ENCODE measurements at places on chromosomes 3 and 15.

- no peak for DNase-seq
These were observed 124.3 kb downstream of the TIGIT start for GRCh38 chr3:114418107-114418506.

DNA sequence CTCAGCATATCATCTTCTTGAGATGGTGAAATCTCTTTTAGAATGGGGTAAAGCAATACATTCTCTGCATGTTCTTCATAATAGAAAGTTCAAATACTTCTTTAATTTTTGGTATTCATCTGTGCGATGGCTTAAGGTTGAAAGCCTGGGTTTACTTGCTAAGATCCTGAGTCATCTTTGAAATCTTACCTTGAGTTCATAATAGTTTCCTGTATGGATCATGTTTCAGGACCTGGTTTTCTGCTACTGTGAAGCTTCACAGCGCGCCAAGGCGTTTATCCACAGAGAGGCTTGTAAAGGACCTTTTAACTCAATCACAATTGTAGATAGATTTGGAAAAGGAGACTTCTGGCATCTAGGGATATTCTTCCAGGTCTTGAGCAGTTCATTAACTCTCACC lies 39.0 kb downstream of the MED12L start:
- no peak for DNase-seq

DNA sequence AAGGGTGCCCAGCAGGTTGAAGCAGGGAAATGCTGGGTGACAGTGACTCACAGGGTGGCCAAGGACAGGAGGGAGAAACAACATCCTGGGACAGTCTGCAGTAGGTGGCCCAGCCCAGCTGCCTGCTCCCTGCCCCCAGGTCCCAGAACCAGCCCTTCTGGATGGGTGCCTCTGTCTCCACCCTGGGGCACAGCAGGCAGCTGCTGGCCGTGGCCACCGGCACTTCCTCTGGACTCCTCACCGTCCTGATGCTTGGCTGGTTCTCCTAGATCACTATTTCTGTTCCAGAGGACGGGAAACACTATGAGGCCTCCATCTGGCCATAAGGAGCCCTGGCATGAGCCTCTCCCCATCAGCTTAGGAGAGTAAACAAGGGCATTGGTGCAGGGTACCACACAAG lies 258.9 kb downstream of the XXYLT1 start:
- no peak for DNase-seq

DNA sequence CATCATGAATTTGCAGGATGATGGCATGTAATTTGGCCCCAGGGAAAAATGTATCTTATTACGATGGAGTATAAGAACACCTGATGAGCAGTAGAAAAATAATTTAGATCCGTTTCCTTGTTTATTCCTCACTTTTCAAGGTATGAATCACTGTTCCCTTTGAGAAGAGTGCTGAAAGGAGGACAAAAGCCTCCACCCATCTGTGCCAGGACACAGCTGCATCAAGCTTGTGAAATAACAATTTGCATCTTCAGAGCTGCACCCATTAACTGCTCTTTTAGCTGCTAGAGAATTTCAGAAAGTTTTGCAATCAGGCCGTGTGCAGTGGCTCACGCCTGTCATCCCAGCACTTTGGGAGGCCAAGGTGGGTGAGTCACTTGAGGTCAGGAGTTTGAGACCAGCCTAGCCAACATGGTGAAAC lies 9.6 kb downstream of the CLDND1 start:
- DNase-seq = no peak

GRCh38 chr15:70271422-70272088 lies 173.8 kb upstream of the TLE3 start:
- DNase-seq = no peak

GRCh38 chr3:82587174-82587573 lies 825.7 kb upstream of the GBE1 start:
- DNase-seq = no peak

DNA sequence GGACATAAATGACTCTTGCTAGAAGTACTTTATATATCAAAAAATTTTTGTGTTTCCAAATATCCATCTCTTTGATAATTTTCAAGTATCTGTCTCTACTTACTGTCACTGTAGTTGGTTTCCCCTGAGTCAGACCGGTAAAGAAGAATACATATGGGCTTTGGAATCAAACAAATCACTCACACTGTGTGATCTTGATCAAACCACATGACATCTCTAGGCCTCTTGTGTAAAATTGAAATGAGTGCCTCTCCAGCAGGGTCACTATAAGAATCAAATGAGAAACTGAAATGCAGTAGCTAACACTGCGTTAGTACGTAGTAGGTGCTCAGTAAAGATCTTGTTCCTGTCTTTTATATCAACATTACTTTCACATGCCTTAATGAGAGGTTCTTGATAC lies 314.6 kb upstream of the STT3B start:
- no peak for DNase-seq

DNA sequence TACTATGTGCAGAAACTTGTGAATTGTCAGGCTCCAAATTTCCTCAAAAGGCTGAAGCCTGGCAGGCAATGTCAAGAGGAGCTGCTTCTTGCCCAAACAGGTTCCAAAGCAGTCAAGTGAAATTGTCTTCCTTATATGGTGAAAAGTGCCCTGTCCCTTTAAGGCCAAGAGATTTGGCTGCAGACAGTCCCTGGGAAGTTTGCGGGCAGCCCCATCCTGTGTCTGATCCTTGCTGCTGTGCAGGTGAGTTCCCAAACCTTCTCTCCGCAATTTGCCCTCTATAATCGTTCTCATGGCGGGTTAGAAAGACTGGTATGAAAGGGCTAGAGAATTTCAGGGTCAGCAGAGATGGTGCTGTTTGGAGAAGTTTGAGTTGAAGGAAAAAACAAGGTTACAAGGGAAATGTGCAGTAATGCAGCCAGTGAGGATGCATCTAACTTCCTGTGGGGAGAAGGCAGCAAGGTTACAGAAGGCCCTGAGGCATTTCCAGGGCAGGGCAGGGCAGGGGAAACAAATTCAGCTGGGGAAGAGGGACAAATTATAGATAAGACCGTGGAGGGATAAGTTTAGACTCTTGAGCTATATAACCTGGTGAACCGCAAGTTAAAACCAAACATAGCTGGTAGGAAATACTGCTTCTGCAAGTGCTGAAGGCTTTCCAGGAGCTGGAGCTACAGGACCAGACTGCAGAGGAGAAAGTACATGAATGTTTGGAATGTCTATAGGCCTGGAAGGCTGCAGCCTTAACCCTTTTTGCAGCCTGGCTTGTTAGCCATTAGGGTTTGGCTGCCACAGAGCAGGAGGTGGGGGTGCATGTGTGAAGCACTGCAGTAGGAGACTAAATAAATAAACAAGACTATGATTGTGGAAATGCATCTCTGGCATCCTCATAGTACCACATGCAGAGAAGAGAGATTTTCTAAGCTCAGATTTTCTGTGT lies 256.2 kb upstream of the IL12A start:
- DNase-seq = no peak

- DNase-seq = peak; percentile 89
These were observed 15.6 kb downstream of the TMEM158 start for GRCh38 chr3:45210308-45211041.

- no peak for DNase-seq
These were observed 42.6 kb upstream of the SEMA6D start for GRCh38 chr15:47674586-47675232.

DNA sequence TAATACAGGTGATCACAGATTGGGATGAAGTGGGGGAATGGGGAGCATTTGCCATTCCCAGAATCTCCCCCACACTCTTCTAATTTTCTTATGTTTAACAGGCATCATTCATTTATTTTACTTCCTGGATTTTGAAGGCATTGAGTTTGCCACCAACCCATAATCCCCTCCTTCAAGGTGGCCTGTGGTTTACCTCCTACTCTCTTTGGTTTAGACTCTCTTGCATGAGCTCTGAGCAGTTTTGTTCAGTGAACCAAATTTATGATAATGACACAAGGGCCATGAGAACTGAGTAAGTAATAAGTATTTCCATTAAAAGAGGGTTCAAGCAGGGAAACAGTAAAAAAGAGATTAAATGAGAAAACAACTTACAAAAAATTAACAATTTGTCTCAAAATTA lies 703.1 kb upstream of the CFAP20DC start:
- DNase-seq = no peak

- no peak for DNase-seq
These were observed 54.7 kb downstream of the IGF2BP2 start for GRCh38 chr3:185770109-185770508.

DNA sequence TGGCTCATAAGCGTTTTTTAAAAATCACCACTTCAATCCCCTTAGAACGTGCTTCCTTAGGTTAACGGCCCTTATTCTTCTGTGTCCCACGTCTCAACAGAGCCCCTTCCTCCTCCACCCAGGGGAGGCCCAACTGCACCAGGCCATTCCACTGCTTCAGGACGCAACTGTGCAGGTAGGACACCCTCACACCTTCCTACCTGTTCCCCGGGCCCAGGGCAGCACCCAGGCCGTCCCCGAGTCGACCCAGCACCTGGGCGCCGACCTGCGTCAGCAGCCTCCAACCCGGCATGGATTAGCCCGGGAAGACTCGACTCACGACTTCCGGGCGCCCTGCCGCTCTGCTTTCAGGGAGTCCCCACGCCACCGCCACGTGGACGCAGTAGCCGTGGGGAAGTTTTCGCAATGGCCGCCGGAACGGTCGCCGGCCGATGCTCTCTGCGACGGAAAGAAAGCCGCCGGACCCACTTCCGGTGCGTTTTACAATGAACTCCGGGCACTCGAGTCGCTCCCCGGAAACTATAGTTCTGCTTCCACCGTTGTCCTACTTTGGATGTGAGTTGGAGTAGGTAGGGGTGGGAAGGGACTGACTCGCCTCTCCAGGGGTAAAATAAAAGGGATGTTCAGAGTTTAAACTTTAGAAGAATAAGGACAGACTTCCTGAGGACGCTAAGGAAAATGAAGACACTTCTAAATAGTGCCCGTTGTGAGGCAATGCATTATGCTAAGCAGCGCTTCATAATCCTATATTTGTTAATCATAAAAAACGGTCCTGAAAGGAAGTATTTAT lies at the start of gene MRPL3:
Gene MRPL3, minus strand, starts transcription at position 442 of the 790 bp plus-strand sequence. Its CDS starts 150 bp downstream, at position 292.
- DNase-seq = peak; percentile 88

DNA sequence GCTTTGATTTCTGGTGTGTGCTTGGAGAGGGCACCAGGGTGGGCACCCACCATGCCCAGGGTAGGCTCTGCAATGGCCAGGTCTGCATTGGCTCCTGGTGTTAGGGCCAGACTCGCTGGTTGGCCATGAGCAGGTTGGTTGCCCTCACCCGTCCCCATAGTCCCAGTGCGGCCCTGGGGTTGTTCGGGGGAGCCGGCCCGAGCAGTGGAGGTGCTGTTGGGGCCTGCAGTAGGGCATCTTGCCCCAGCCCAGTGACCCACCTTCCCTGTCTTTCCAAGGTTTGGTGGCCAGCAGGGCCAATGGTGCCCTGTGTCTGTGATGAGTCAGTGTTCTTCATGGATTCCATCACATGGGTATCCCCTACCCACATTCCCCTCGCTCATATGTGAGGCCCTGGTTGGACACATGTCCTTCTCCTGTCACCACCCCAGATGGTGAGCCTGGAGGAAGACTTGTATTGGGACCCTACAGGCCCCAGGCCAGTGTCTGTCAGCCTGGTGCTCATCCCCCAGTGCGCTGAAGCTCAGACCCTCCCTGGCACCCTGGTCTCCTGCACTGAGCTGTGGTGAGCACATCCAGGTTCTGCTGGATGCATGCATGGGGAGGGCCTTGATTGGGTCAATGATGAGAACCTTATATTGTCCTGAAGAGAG lies 190.1 kb downstream of the UBE3A start:
- DNase-seq = no peak

- no peak for DNase-seq
These were observed 510 bp upstream of the GOLGB1 start for GRCh38 chr3:121750087-121750415.

DNA sequence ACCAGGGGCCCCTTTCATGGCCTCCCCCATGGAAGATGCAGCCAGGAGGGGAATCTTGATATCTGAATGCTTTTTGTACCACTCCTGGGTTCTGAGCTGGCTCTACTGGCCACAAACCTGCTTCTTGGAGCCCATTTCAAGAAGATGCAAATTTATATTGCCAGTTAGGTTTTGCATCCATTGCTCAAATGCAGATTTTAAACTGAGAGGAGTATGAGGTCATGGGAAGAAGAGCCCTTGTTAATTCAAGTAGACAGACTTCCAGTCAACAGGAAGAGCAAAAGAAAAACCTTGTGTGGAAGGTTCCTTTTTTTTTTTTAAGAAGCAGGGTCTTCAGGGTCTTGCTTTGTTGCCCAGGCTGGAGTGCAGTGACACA lies 133.5 kb downstream of the PDZRN3 start:
- no peak for DNase-seq

Data from activated naive CD4-positive, alpha-beta T cell treated with anti-CD3 and anti-CD28 coated beads, Interleukin-2, amount 10 ng/mL, durations not matched to agents 7 days and 5 days (primary cell).